Kidney (tissue), 22 donors: ENCODE measurements at places on chromosomes 3 and 15.

- DNase-seq = no peak
Observed at GRCh38 chr15:23606226-23606625, 40.8 kb downstream of the MKRN3 start.

GRCh38 chr15:101354891-101355623 lies 60.0 kb upstream of the SNRPA1 start:
- DNase-seq = no peak

GRCh38 chr3:46845397-46845859 lies 17.8 kb downstream of the MYL3 start:
- DNase-seq = no peak

DNA sequence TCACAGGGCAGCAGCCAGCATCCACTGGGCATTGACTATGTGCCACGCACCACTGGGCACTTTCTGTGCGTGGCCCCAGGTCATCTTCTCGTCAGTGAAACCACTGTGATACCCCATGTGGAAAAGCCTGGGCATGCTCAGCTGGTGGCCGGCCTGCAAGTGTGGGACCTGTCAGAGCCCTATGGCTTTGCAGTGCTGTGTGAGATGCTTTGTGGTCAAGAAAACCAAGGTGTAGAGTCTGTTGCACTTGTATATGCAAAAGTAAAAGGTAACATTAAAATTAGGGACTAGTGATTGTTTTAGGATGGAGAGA lies 69.5 kb downstream of the PGPEP1L start:
- no peak for DNase-seq

DNA sequence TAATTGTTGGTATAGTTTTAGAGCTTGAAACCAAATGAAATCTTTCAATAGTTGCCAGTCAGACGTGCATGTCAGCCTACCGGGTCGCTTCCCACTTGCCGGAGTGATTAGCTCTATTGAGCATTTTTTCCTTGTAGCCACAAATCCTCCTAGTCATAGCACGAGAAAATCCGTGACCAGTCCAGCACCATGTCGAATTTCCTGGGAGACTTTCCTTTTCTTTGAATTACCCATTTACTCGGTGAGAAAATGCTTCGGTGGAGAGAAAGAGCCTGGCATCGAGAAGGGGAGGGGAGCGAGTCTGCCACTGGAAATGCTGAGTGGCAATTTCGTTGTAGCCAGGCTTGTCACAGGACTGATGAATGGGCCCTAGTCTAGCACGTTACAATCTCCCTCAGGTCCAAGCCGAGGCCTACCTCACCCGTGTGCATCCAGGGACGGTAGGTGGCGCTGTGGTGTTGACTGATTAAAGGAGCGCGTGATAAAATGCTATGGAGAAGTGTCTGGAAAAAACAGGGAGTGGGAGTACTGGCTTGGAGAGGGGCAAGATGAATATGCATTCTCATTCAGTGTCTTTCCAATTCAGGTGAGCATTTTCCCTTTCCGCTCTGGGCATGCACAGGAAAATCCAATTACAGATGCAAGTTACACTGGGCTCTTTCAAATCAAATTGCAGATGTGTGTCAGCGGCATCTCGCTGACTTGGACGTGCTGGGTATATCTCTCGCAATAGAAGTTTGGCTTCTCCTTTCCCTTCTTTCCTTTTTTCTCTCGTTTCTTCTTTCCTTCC lies 238.8 kb downstream of the EDEM1 start:
- peak; percentile 90 for DNase-seq

GRCh38 chr15:68834346-68834745 lies 13.7 kb upstream of the ANP32A start:
- DNase-seq = no peak

- no peak for DNase-seq
Observed at GRCh38 chr3:64170270-64170669, 55.0 kb downstream of the PRICKLE2 start.

DNA sequence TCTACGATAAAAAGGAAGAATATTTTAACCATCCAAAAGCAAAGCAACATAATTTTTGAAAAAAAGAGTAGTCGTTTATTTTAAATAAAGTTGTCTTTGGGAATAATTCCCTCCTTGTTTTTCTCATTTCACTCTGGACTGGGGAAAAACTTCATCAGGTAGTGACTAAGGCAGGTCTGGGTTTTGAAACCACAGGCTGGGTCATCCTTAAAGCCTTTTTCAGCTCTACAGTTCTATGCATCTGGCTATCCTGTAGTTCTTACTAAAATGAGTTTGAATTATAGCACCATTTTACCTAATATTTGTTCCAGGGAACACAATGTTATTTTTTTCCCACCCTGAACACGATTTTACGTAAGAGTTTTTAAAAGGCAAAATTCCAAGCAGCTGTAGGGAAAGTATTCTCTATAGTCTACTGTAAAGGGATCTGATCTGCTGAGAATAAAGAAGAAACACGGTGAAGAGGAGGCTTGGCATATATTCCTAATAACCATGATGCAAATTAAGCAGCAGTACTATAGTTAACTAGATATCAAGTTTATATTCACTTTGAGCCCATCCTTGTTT lies 107.7 kb downstream of the OSBPL10 start:
- no peak for DNase-seq

DNA sequence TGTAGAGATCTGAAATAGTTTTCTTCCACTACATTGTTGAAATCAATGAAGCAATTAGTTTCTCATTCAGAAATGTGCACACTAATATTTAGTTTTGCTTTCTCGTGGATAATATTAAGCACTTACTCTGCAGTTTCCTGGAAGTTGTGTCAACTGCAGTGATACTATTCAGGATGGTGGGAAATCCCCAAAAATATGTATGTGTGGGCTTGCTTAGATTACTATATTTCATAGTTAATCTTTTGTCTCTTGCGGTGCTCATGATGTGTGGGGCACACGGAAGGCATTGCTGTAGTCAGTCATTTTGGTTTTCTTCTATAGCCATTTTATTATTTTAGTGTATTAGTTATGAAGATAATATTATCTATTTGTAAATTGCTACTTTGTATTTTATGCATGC lies 19.7 kb downstream of the RAB11A start:
- no peak for DNase-seq

- peak; percentile 82 for DNase-seq
Observed at GRCh38 chr3:171829841-171830517, 13.2 kb upstream of the TMEM212 start.

- no peak for DNase-seq
Observed at GRCh38 chr3:98746882-98747281, 16.3 kb upstream of the ST3GAL6 start.

DNA sequence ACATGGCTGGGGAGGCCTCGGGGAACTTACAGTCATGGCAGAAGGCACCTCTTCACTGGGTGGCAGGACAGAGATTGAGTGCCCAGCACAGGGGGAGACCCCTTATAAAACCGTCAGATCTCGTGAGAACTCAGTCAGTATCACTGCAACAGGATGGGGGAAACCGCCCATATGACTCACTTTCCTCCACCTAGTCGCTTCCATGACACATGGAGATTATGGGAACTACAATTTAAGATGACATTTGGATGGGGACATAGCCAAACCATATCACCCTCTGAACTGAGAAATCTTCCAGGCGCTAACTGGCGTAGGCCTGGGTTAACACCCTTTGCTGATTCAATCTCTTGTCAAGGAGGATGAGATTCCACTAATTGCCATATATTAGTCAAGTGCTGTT lies 392.3 kb downstream of the FEZF2 start:
- no peak for DNase-seq

- DNase-seq = no peak
Observed at GRCh38 chr3:10524270-10524669, 18.9 kb upstream of the ATP2B2 start.

GRCh38 chr15:71313806-71314205 lies 198.5 kb downstream of the THSD4 start:
- DNase-seq = no peak

- peak; percentile 62 for DNase-seq
Observed at GRCh38 chr3:64022451-64023186, 675 bp downstream of the PSMD6 start.

GRCh38 chr3:170228093-170228766 lies 6.0 kb downstream of the PRKCI start:
- no peak for DNase-seq

- peak; percentile 93 for DNase-seq
Observed at GRCh38 chr3:44685128-44685800, 27.2 kb upstream of the ZNF502 start.

GRCh38 chr3:100073714-100074307 lies 40.5 kb downstream of the FILIP1L start:
- DNase-seq = peak; percentile 71

DNA sequence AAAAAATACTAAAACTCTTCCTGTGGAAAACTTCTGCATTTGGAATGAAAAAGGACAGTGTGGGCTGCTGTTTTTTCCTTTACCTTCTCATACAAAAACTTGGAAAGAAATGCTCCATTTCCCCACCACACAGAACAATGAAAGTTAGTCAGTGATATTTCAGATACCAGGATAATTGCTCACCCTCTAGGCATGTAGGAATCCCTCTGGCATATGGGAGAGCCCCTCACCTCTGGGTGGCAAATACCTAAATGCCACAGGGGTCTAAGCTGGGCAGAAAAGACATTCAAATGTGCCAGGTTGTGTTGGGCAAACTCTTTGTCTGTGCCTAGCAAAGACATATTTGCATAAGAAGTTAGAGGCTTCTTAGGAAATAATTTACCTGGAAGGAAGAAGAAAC lies 560.3 kb upstream of the NR2F2 start:
- no peak for DNase-seq

DNA sequence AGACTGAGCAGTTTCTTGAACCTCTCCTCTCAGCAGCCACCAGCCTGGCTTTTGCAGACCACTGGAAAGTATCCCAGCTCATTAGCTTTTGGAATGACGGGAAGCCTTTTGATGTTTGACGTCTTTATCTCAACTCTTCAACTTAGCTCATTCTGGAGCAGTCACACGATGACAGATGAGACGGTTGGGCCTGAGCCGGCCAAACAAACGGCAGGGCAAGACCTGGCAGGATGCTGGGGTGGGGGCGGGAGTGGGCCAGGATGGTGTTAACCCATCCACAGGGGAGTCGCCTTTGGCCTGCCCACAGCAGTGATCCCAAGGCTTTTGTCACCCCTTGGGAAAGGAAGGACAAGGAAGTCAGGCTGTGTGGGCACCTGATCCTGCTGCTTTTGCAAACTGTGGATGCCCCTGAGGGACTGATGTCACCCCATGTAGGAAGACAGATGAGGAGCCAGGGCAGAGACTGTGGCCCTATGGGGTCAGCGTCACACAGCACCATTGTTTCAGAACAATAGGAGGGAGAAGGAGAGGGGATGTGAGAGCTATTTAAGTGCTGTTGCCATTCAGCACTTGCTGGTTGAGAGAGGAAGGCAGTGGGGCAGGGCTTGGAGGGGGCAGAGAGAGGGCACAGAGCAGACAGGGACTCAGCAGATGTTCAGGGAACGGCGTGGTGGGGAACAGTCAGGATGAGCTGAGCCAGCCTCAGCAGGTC lies 121.9 kb upstream of the CTDSPL start:
- no peak for DNase-seq

GRCh38 chr3:140285380-140285779 lies 350.4 kb downstream of the CLSTN2 start:
- DNase-seq = no peak

DNA sequence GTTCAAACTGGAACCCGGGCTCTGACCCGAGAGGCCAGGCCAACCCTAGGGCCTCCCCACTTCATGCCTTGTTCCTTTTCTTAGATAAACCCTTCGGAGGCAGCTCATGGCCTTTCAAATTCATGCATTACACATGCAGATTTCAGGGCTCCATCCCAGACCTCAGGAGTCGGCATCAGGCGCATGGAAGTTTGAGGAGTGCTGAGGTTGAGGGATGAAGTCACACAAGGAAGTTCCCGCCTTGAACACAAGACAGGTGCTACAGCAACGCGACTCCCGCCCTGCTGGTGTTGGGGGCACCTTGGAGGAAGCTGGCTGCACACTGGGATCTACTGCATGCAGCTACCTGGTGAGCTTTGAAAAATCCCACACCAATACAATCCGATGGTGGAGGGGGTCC lies 245.2 kb upstream of the LYSMD4 start:
- DNase-seq = no peak

DNA sequence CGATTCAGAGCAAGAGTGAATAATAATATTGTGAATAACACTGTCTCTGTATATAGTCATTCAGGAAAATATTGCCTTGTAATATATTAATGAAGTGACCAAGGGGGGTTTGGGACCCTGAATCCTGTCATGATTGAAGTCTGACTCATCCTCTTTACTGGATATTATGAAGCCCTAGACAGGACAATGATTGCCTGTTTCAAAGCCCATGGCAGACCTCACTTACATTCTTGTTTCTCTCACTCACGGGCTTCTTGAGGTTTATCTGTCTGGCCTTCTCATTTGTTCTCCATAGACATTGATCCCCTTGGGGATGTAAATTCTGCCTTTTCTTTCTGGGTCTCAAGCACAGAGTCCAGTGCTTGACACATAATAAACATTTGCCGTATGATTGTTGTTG lies 449.3 kb upstream of the THRB start:
- DNase-seq = no peak

DNA sequence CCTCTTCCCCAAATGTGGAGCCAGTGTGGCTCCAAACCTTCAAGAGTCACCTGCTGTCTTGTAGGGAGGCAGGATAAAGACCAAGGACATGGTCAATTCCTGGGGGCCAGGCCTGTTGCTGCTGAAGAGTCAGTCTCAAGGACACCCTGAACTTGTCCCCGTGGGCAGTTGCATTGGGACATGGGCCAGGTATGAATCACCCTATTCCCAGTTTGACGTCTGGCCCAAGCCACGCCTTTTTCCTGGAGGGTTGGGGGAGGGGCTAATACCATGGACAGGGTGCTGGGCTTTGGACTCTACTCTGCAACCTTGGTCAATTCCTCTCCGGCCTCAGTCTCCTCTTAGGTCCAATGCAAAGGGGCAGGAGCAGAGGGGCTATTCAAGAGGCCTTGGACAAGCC lies 10.4 kb downstream of the ATP2B2 start:
- DNase-seq = no peak

- no peak for DNase-seq
Observed at GRCh38 chr3:149506965-149507364, 32.5 kb downstream of the TM4SF4 start.

- no peak for DNase-seq
Observed at GRCh38 chr15:85711580-85712192, 83.0 kb downstream of the KLHL25 start.
